ENCODE measurements at places on chromosomes 16 and 17. TPM values are rescaled to one million over a fixed set of nuclear protein-coding genes. Genes with fewer than 3 reads are reported as not detected.

DNA sequence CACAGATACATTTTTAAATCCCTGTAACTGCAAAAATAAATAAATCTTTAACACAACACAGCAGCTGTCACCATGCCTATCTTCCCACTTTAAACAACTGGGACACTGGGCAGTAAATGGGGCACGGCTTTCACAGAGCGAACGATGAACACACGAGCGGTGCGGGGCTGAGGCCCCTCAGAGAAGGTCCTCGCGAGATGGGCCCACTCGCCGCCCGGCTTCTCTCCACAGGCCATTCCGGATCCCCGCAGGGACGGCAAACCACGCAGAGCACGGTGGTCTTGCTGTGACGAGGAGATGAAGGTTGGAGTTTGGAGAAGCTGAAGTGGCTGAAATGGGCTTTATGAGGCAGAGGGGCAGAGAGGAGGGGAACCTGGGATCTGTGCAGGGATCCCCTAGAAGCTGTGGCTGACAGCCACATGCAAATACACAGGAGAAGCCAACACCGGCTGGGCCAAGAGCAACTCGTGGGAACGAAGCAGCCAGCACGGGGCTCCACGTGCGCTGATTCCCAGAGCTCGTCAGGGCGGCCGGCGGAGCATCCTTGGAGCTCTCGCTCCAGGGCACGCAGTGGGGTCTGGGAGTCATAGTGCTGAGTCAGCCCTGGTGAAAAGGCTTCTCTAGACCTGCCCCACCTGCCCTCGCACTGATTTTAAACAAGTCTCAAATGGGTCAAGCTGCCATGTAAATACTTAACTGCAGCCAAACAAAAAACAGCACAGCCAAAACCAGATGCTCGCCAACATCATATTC, 31.7 kb downstream of the CCDC57 start:
- H3K27me3 ChIP-seq, result no peaks in the 10 kb centered on the region
- H3K27ac ChIP-seq, result peak overlapping the region; percentile 48
- peak; percentile 81 for DNase-seq
- peak overlapping the region; percentile 11 for H3K4me3 ChIP-seq

DNA sequence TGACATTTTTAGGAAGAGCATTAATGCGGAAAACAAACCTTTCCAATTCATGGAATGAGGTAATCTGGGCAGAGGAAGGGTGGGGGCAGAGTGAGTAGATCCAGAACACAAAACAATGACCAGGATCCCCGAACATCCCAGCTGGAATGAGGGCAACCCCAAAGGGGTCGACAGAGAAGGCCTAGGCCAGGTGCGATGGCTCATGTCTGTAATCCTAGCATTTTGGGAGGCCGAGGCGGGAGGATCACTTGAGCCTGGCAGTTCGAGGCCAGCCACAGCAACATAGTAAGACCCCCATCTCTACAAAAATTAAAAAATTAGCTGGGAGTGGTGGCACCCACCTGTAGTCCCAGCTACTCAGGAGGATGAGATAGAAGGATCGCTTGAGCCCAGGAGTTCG, 64.7 kb downstream of the ZFHX3 start:
- DNase-seq, result no peak
- H3K4me3 ChIP-seq, result no peak overlapping the region
- no peak overlapping the region for H3K27ac ChIP-seq
- H3K27me3 ChIP-seq, result no peaks in the 10 kb centered on the region

- H3K4me1 ChIP-seq, result no peaks in the 10 kb centered on the region
- H3K36me3 ChIP-seq, result no peaks in the 10 kb centered on the region
- no peaks in the 10 kb centered on the region for H3K27me3 ChIP-seq
- no peak for DNase-seq
Observed at GRCh38 chr16:87964049-87964659, 12.9 kb downstream of the BANP start.

DNA sequence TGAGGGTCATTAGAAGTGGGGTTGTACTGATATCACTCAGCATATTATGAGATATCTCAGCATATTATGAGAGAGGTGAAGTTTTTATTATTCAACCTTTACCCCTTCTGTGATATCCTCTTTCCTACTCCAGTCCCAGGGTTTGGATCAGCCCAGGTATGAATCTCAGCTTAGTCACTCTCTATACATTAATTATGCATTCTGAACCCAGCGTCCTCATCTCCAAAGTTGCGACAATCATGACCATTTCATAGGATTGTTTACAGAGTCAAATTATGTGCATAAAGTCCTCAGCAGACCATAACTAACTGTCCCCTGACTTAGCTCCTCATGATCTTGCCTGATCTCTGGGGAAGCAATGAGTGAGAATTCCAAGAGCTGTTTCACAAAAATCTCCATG, 20.5 kb upstream of the BLMH start:
- DNase-seq, result no peak
- no peak overlapping the region for H3K4me3 ChIP-seq
- H3K36me3 ChIP-seq, result no peaks in the 10 kb centered on the region
- no peak overlapping the region for H3K27ac ChIP-seq
- H3K27me3 ChIP-seq, result peaks cover 6% of the 10 kb centered on the region
- H3K4me1 ChIP-seq, result no peaks in the 10 kb centered on the region

MAPT gene
- 1.8 TPM for total RNA-seq

SKAP1 gene
- not detected for total RNA-seq

ESRP2 gene
- not detected for total RNA-seq

- H3K27me3 ChIP-seq, result no peaks in the 10 kb centered on the region
- no peaks in the 10 kb centered on the region for H3K36me3 ChIP-seq
- DNase-seq, result no peak
- H3K4me1 ChIP-seq, result no peaks in the 10 kb centered on the region
Observed at GRCh38 chr16:73506568-73507056, 458.7 kb upstream of the ZFHX3 start.

GRCh38 chr17:82113941-82114340, 15.9 kb upstream of the FASN start:
- DNase-seq, result no peak
- peaks cover 12% of the 10 kb centered on the region for H3K4me1 ChIP-seq
- no peaks in the 10 kb centered on the region for H3K27me3 ChIP-seq
- no peaks in the 10 kb centered on the region for H3K36me3 ChIP-seq

DNA sequence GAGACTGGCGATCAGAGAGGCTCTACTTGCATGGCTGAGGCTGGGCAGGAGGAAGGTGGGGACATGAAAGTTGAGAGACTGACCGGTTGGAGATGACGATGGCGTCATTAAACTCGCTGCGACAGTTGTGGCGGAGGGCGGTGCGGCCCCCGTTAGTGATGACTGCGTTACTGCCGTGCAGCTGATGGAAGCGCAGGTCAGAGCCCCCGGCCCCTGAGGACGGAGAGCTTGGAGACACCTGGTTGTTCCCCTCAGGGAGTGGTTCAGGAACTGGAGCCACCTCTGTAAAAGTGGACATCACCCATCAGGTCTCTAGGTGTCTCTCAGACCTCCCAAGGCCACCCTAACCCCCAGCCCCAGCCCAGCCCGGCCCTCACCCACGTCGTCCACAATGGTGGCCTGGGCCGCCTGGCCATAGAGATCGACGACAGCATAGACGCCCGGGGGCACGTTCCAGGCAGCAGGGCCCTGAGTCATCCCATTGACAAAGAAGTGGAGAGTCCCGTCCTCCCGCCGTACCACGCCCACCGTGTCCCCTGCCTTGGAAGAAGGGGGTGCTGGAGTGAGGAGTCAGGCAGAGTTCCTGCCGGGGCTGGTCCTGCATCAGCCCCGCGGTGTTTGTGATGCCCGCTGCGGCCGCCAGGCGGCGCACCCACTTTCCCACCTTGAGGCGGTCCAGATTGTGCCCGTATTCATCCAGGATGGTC, 5.3 kb downstream of the NEURL4 start:
- no peaks in the 10 kb centered on the region for H3K27me3 ChIP-seq
- H3K4me1 ChIP-seq, result no peaks in the 10 kb centered on the region
- no peak for DNase-seq
- no peak overlapping the region for H3K4me3 ChIP-seq

DNA sequence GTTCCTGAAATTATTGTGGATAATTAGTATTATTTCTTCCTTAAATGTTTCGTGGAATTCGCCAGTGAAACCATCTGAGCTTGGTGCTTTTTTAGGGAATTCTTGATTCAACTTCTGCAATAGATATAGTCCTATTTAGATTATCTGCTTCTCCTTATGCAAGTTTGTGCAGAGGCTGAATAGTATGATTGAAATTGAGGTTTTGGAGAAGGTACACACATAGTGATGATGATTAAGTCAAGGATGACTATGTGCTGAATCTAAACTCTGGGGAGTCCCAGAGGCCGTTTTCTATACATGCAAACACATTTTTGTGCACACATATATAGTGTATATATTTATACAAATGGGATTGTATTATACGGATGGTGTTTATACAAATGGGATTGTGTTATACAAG, 5.2 kb upstream of the MYH4 start:
- DNase-seq, result no peak
- no peak overlapping the region for H3K4me3 ChIP-seq
- H3K27me3 ChIP-seq, result no peaks in the 10 kb centered on the region
- H3K36me3 ChIP-seq, result no peaks in the 10 kb centered on the region

- no peak overlapping the region for H3K27ac ChIP-seq
- no peak overlapping the region for H3K4me3 ChIP-seq
- H3K27me3 ChIP-seq, result no peaks in the 10 kb centered on the region
- DNase-seq, result no peak
- no peaks in the 10 kb centered on the region for H3K4me1 ChIP-seq
- H3K36me3 ChIP-seq, result no peaks in the 10 kb centered on the region
Observed at GRCh38 chr17:51657224-51657623, 396.9 kb downstream of the UTP18 start.

DNA sequence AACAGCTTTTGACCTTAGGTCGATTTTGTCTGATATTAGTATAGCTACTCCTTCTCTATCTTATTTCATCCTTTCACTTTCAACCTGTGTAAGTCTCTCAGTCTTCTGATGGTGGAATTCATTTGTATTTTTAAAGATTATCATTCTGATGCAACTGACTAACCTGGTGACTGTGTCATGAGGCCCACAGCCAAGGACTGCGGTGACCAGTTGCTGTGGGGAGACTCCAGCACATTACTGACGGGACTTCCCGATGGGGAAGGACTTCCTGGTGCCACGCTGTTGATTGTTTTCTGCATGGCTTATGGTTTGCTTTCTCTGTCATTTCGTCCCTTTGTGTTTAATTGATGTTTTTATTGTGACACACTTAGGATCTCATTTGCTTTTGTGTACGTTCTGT, 34.2 kb downstream of the RMI2 start:
- no peaks in the 10 kb centered on the region for H3K4me1 ChIP-seq
- no peak for DNase-seq
- H3K36me3 ChIP-seq, result no peaks in the 10 kb centered on the region
- no peaks in the 10 kb centered on the region for H3K27me3 ChIP-seq
- H3K4me3 ChIP-seq, result no peak overlapping the region
- H3K27ac ChIP-seq, result no peak overlapping the region

GRCh38 chr16:57781741-57782606, 20.3 kb downstream of the KIFC3 start:
- H3K27me3 ChIP-seq, result no peaks in the 10 kb centered on the region
- no peaks in the 10 kb centered on the region for H3K36me3 ChIP-seq

GRCh38 chr17:2172077-2172851, 117.4 kb downstream of the HIC1 start:
- H3K27ac ChIP-seq, result peak overlapping the region; percentile 41
- no peaks in the 10 kb centered on the region for H3K27me3 ChIP-seq
- DNase-seq, result peak; percentile 44
- H3K36me3 ChIP-seq, result peaks cover 4% of the 10 kb centered on the region
- peaks cover 26% of the 10 kb centered on the region for H3K4me1 ChIP-seq

- no peak for DNase-seq
- no peaks in the 10 kb centered on the region for H3K27me3 ChIP-seq
- 0 out of 2 replicates have a peak, but pooled peaks cover 5% of the 10 kb centered on the region for H3K36me3 ChIP-seq
- no peak overlapping the region for H3K4me3 ChIP-seq
- peaks cover 28% of the 10 kb centered on the region for H3K4me1 ChIP-seq
Observed at GRCh38 chr17:38877130-38877851, 7.4 kb downstream of the LASP1 start.

DNA sequence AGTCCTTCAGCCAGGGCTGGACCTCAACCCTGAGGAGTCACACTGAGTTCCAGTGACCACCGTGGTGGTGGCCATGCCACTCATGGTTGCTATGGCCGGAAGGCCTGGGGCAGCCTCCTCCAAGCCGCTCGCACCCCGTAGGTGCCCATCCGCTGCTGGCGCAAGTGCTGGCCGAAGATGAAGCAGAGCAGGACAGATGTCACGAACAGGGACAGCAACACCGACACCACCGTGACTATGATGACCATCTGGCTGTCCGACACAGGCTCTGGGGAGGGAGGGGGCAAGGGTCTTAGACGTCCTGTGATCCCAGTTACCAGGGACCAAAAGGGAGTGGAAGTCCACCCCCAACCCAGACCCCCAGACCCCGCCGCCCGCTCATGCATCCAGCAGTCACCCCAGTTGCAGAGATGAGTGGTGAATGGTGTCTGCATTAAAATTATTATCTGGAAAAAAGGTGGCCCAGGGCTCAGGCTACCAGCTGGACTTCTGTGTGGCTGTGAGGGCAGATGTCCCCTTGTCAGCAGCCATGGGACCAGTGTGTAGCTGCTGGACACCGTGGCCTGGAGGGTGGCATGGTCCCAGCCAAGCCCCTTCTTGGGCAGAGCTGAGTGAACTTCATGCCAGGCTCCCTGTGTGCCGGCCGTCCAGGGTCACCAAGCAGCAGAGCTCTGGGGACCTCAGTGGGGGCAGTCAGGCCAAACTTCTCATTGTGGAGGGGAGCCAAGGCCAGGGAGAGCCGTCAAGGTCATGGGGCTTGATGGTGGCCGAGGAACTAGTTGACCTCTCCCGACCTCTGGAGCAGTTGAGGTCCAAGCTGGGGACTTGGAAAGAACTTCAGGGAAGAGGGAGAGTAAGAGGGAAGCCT, 4.7 kb downstream of the PRR29 start:
- DNase-seq, result no peak
- no peaks in the 10 kb centered on the region for H3K27me3 ChIP-seq
- no peak overlapping the region for H3K4me3 ChIP-seq
- no peak overlapping the region for H3K27ac ChIP-seq
- H3K36me3 ChIP-seq, result no peaks in the 10 kb centered on the region

DNA sequence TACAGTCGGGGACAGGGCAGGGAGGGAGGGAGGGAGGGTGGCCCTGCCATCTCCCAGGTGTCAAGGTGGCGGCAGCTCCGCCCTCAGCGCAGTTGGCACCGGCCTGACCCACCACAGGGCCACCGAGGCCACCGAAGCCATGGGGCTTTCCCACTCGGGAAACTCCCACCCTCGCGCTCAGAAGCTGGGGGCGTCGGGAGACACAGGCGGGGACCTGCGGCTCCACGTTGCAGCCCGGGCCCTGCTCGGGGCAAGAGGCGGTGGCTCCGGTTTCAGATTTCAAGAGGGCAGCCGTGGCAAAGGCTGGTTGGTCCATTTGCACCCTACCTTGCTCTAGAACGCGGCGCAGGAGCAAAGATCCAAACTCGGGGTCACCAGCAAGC, 544 bp downstream of the CYB561 start:
- H3K27me3 ChIP-seq, result no peaks in the 10 kb centered on the region
- no peak overlapping the region for H3K27ac ChIP-seq
- no peaks in the 10 kb centered on the region for H3K4me1 ChIP-seq
- no peak overlapping the region for H3K4me3 ChIP-seq

DNA sequence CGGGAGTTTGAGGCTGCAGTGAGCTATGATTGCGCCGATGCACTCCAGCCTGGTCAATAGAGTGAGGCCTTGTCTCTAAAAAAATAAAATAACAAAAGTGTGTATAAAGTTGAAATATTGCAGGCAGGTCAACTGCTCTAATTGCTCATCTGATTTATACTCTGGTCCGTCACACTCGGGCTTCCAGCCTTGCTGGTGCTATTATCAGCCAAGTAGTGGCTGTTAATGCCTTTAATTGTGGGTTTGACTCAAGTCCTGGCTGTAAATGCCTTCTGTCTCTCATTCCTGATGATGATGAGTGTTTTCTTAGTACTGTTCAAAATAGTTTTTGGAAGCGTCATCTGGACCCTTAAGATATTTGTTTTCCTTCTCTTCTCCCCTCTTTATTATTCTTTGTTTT, 18.4 kb downstream of the SYT17 start:
- no peak for DNase-seq
- H3K4me3 ChIP-seq, result no peak overlapping the region
- H3K4me1 ChIP-seq, result no peaks in the 10 kb centered on the region
- no peaks in the 10 kb centered on the region for H3K27me3 ChIP-seq
